ENCODE measurements at places on chromosomes 3 and 15.

- no peak for DNase-seq
Observed at GRCh38 chr15:57373882-57374276, 2.4 kb upstream of the CGNL1 start.

DNA sequence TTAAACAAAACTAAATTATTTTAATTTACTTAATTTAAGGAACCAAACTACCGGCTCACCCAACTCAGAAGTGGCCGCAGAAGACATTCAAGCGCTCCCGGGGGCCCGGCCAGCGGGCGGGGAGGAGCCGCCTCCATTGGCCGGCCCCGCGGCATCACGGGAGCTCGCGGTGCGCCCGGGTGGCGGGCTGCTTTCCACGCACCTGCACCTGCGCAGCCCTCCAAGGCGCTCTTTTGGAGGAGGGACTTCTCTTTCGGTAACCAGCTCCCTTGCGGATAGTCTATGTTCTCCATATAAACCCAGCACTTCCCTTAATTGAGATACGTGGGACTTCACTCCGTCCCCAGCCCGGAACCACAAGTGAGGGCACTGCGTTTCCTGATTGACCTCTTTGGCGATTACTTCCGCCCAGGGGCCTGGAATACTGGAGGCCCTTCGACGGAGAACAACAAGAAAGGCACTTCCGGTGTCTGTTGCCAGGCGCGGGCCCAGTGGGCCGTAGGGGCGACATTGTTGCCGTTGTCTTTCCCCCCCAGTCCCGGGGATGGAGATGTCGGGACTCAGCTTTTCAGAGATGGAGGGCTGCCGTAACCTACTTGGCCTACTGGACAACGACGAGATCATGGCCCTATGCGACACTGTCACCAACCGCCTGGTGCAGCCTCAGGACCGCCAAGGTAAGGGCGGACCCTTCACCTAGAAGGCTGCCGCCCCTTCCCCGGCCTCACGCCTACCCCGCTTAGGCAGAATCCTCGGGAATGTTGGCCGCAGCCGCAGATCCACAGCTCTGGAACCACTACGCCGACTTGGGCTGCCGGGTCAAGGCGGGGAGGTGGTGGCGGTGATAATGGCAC is at the start of gene C3orf38:
TSS of gene C3orf38 (plus strand) at position 451 of the 854 bp plus-strand sequence. CDS start at position 545, 94 bp downstream.
- DNase-seq, result peak; percentile 77

GRCh38 chr3:183579967-183580900 is 24.7 kb upstream of the KLHL6 start:
- DNase-seq, result no peak

- DNase-seq, result no peak
Observed at GRCh38 chr3:124283652-124284023, 291.7 kb upstream of the ROPN1 start.

GRCh38 chr3:23706111-23706510 is 99.6 kb upstream of the UBE2E1 start:
- no peak for DNase-seq

DNA sequence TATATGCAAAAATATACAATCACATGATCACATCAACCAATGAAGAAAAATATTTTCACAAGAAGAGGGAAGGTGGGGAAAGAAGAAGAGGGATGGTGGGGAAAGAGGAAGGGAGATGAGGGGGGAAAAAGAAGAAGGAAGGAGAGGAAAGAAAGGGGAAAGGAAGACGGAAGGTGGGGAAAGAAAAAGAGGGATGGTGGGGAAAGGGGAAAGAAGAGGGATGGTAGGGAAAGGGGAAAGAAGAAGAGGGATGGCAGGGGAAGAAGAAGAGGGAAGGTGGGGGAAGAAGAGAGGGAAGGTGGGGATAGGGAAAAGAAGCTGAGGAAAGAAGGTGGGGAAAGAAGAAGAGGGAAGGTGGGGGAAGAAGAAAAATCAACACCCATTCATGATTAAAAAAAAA is 3.2 kb upstream of the GOLGB1 start:
- DNase-seq, result no peak

DNA sequence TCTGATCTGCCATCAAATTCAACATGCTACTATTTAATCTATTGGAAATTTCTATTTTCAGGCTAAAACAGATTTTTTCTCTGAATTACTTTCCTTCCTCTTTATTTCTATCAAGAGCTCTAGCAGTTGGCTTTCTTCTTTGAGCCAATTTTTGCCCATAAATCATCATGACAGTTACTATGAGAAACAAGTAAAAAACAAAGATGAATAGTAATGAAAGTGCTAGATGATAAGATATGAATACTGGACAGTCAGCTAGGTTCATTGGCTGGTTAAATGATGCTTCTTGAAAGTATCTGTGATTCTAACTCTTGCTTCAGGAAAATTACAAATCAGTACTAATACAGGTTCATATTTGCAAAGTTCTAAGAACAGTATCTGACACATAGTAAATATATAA is 38.6 kb upstream of the NANOGP8 start:
- no peak for DNase-seq

GRCh38 chr3:126152901-126153694 is 27.3 kb downstream of the ALDH1L1 start:
- no peak for DNase-seq

DNA sequence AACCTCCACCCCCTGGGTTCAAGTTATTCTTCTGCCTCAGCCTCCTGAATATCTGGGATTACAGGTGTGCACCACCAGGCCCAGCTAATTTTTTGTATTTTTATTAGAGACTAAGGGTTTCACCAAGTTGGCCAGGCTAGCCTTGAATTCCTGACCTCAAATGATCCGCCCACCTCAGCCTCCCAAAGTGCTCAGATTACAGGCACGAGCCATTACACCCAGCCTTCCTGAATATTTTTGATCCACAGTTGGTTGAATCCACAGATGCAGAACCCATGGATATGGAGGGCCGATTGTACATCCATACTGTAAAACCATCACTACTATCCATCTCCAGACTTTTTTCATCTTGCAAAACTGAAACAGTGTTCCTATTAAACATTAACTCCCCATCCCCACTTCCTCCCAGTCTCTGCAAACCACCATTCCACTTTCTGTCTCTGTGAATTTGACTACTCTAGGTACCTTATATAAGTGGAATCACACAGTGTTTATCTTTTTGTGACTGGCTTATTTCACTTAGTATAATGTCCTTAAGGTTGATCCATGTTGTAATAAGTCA is 8.2 kb upstream of the TMEM62 start:
- no peak for DNase-seq

DNA sequence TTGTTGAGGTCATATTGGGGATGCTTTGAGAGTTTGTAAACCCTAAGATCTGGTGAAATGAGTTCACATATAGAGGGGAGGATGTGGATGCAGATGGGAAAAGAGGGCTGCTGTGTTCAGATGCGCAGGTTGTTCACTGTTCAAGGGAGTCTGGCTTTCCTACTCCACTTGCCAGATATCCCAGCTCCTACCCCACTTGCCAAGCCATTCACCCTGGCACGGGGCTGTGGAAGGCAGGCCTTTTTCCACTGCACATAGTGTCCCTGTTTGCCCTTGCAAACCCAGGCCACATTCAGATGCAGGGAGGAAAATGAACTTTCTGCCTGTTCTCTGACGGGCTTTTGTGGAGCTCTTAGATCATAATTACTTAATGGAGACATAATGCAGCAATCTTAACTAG is 29.0 kb downstream of the CRABP1 start:
- DNase-seq, result no peak

DNA sequence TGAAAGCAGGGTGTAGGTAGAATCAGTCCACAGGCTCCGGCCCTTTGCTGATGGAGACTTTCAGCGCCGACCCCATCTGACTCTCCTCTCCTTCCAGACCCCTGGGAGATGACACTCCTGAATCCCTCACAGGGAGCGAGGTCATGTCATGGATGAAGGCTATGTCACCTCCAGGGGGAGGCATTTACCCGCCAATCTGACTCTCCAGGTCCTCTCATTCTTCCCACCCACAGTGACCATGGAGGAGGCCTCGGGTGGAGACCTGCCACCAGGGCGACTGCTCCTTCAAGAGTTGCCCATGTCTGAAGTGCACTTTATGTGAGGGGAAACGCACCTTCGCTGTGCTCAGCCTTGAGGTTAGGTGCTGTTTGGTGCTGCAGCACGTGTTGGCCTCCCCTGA is 112.7 kb downstream of the KLF13 start:
- no peak for DNase-seq

DNA sequence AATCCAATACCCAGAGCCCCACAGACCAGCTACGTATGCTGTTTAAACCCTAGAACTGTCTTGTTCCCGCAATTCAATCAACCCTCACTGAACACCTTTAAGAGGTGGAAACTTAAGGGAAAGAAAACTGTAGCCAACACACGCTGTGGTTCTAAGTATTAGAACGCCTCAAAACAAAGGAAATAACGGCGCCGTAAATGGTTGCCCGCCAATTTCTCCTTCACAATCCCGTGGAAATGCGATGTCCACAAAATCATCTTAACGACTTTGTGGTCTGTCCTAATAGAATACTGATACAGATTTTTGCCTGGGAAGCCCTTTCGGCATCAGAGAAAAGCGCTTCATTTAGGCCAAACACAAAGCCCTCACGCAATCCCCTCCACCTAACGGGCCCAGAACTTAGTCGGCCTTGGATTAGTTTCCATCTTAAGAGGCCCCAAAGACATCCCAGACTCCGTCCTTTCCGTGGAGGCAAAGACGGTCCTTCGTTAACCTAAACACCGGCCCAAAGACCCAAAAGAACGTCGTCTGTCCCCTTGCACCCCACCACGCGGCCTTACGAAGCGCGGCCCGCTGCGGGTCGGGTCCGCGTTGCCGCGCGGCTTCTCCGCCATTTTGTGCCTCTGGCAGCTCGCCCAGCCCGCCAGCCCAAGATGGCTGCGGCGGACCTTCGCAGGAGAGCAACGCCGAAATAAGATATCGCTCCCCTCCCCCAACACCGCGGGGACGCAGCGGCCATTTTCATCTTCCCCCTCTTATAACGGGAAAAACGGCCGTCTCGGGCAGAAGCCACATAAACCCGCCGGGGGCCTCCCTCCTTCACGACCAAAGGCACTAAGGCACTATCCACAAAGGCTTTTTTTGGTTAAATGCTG is 763 bp downstream of the TRA2B start:
- peak; percentile 78 for DNase-seq

DNA sequence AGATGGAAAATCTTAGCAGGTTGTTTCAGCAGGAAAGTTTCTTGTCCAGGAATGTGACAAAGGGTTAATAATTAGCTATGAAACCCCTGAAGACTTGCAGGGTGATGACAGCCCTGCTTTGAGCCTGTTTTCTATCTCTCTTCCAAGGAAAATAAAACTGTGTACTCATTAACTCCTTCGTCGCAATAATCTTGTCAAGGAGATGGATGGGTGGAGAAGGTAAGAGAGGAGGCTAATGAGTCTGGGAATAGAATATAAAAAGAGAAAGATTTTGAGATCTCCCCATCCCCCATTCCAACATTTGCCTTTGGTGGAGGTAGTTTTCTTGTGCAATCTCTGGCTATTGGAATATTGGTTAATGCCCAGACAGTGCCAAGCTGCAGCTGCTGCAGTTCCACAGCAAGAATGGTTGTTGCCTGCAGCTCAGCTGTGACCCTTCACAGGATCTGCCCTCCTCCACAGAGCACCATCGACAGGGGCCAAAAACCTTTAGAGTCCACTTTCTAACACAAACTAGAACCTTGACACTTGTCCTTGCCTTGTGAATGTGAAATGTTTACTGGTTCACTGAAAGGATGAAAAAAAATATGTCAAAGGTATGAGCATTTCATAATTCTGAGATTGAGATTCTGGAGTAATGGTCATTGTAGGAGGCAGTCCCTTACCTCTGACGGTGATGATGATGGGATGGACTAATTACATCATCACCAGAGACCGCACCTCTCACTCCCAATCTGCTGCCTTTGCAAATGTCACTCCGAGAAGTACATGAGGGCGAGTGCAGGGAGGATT is 4.2 kb upstream of the LRIG1 start:
- no peak for DNase-seq

DNA sequence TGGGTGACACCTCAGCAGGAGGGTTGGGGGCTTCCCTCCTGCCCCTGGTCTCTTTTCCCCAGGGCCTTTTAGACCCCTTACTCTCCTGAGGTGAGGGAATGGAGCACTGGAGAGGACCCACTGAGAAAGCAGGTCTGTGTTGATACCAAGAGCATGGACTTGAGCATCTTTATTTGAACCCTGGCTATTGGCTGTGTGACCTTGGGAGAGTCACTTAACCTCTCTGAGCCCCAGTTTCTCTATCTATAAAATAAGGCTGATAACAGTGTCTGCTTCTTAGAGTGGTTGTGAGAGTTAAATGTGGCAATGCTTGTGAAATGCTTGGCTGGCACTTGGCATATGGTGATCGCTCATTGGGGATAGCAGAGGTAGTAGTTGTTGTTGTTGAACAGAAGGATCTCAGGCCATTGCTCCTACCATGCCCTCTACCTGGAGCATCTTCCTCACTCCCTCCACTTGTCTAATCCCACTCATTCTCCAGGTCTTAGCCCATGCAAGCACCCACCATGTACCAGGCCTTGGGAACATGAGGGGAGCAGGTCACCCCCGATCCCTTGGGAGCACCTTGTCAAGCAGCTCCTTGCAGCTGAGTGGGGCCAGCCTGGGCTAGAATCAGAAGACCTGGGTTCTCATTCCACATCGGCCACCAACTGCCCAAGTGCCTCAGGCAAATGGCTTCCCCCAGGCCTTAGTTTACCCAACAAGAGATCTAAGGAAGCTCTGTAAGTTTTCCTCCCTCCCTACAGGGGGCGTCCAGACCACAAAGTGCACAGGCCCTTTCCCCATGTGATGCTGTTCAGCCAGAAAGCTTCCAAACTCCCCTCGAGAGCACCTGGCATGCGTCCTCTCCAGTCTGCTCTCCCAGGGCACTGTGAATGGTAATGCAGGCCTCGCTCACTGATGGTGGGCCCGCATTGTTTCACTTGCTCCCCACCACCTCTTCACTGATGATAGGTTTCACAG is 96.7 kb downstream of the LSM3 start:
- DNase-seq, result no peak

DNA sequence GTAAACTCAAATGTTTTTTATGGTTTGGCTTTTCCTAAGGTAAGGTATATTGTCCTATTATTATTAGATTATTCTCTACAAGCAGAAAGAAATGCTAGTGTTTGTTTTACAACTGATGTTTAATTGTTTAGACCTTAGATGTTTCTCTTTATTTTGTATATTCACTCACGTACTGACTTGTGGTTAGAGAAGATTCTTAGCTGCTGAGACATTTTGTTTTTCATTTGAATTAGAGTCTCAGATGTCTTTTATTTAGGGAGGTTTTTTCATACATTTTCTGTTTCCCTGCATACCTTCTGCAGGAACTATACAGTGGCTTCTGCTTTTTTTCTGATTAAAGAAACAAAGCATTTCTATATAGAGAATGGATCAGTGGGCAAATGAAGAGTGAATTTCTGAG is 110.9 kb downstream of the MYRIP start:
- DNase-seq, result no peak

- DNase-seq, result no peak
Observed at GRCh38 chr3:141401573-141402475, 33.5 kb downstream of the ZBTB38 start.

GRCh38 chr15:41678742-41679141 is 18.5 kb downstream of the MGA start:
- DNase-seq, result no peak
